Stimulated activated CD4-positive, alpha-beta T cell treated with anti-CD3 and anti-CD28 coated beads, Interleukin-1b, Interleukin-23, amount 100 ng/mL, for 1 hour (primary cell): ENCODE measurements at places on chromosomes 16 and 17.
A peak's percentile ranks its signal among the peaks of the same experiment; 100 is the strongest.

- no peak for DNase-seq
These were observed 42.5 kb downstream of the PLCG2 start for GRCh38 chr16:81821436-81822128.

GRCh38 chr16:3564130-3564888 is 12.9 kb downstream of the NLRC3 start:
- no peak for DNase-seq

GRCh38 chr17:50023520-50023919 is 28.5 kb upstream of the DLX3 start:
- no peak for DNase-seq

DNA sequence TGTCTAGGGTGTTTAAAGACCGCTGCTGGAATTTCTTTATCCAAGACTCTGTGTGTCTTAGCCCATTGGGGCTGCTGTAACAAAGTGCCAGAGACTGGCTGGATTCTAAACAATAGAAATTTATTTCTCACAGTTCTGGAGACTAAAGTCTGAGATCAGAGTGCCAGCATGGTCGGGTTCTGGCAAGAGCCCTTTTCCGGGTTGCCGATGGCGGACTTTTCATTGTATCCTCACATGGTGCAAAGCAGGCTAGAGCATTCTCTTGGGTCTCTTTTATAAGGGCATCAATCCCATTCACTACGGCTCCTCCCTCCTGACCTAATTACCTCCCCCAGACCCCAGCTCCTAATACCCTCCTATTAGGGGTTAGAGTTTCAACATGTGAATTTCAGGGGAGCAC is 9.5 kb downstream of the NLRC5 start:
- no peak for DNase-seq

GRCh38 chr16:66266436-66267291 is 99.8 kb upstream of the CDH5 start:
- no peak for DNase-seq

DNA sequence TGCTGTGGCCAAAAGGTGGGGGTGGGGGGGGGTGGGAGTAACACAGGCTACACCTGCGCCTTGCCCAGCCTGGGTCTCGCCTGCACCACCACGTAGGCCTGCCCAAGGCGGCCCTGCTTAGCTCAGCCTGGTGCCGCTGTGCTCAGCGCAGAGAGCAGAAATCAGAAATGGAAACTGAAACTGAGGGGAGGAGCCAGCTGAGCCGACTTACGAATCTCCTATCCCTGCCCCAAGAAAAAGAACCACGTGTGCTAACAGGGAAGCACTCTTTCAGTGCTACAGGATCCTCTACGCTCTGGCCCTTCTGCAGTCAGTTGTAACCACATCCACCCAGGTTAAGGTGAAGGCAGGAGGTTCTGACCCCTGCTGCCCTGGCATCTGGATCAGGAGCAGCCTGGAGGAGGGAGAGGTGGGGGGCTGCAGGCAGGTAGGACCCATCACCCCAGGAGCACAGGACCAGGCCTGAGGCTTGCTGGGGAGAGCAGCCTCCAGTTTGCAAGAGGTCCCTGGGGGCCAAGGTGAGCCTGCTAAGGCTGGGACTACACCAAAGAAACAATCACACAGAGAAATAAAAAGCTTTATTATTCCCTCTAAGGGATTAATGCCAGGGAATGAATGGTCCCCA is at the start of gene DHX58:
Gene DHX58, minus strand, starts transcription at position 163 of the 625 bp plus-strand sequence. CDS start 822 bp downstream, outside the sequence.
- peak; percentile 25 for DNase-seq

DNA sequence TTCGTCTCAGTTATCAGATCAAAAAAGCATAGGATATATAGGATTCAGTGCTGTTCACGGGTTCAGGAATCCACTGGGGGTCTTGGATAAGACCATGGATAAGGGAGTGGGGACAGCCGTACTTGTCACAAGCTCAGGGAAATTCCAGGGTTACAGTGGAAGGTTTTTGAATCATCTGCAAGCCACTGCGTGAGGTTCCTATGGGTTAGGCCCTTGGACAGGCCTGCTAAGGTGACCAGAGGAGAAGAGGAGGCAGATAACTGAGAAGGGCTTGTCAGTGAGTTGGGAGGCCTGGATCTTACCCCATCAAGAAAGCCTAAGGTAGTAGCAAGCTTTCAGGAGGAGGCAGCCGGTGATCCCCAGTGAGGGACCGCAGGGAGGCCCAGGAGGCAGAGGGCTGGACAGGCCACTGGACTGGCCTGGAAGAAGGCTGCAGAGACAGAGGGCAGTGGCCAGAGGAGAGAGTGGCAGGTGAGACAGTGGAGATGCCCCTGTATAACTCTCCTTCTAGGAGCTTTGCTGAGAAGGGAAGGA is 27.3 kb downstream of the NGFR start:
- DNase-seq = no peak

- DNase-seq = no peak
These were observed 36.0 kb upstream of the ADAMTS18 start for GRCh38 chr16:77470851-77471250.

GRCh38 chr16:85750827-85751697 is at the start of gene C16orf74:
Gene C16orf74 (minus strand): TSS chr16:85751096. CDS start chr16:85735217, 15,879 bp downstream.
- DNase-seq = no peak

DNA sequence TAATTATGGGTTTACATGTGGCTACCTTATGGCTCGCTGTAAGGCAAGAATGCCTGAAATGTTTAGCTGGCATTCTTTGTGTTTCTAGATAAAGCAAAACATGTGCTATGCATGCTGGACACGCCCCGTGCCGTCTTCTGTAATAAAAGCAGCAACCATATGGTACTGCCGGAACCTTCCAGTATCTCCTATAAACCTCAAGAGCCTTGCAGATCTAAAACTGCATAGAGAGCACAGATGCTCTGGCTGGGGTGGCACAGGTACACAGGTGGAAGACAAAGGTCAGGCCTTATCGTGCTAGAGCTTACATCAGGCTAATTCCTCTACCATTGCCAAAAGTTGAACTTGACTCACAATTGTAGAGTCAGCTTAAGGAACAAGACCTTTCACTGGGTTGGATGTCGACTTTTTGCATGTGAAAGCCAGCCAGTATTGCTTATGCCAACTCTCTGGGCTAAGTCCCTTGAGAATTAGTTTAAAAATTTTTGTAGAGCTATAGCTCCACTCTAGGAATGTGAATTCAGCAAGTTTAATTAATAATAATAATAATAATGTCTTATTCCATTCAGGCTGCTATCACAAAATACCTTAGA is 187.4 kb upstream of the CACNG5 start:
- no peak for DNase-seq
